ENCODE measurements at places on chromosomes 13 and 19.
A peak's percentile ranks its signal among the peaks of the same experiment; 100 is the strongest.

DNA sequence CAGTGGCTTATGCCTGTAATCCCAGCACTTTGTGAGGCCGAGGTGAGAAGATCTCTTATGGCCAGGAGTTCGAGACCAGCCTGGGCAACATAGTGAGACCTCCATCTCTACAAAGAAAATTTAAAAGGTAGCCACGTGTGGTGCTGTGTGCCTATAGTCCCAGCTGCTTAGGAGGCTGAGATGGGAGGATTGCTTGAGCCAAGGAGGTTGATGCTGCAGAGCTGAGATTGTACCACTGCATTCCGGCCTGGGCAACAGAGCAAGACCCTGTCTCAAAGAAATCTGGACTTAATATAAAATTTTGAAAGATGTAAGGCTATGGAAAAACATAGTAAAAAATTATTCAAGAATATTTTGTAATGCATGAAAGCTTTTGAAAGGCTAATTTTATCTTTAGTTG is 65.3 kb upstream of the RNF113B start:
- no peak for DNase-seq

DNA sequence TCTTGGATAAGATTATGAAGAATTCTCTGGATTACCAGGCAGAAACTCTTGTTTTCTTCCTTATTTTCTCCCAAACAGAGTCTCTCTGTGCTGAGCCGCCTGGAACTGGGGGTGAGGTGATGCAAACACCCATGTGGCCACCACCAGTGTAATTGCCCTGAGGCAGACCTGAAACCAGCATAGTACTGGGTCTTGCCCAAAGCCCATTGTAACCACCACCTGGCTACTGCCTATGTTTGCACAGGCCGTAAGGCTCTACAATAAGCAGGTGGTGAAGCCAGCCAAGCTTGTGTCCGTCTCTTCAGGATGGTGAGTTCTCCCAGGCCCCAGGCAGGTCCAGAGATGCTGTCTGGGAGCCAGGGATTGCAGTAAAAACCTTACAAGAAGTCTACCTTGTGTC is 18.9 kb upstream of the KBTBD7 start:
- no peak for DNase-seq

- DNase-seq: no peak
Observed at GRCh38 chr13:45225370-45225769, 24.5 kb upstream of the KCTD4 start.

DNA sequence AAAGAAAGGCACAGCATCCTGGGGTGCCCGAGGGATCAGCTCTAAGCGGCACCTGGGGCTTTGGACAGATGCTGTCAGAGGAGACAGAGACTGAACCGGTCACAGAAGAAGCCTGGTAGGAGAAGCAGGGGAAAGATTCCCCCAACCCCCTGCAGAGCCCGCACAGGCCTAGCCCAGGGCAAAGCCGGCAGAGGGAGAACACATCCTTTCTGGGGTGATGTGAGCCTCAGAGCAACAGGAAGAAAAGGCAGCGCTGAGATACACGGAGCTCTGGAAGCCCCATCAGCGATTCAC is 101.2 kb downstream of the CRYL1 start:
- DNase-seq: no peak

- DNase-seq: peak; percentile 57
Observed at GRCh38 chr19:7904074-7905020, 670 bp downstream of the MAP2K7 start.

GRCh38 chr13:101584331-101584730 is 131.9 kb downstream of the ITGBL1 start:
- DNase-seq: no peak

- DNase-seq: no peak
Observed at GRCh38 chr13:37212826-37213225, 107.4 kb upstream of the CSNK1A1L start.

- no peak for DNase-seq
Observed at GRCh38 chr13:48415516-48415915, 2.6 kb upstream of the LPAR6 start.

- DNase-seq: no peak
Observed at GRCh38 chr13:82224806-82225205, 1657.5 kb downstream of the SLITRK1 start.

DNA sequence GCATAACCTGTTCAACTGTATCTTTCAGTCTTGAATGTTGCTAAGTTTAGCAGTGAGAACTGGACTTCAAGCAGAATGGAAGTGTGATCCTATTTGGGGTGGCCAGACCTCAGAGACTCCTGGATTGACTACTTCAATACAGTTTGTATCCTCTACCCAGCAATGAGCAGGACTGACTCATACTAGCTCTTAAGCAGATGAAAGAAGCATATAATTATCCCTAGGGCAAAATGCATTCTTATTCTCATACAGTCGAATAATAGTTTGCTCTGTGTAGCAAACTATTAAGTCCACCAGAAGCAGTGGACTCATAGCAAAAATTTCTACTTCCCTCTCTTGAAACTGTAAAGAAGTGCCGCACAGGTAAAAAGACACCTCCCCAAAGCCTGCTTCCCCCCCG is 46.4 kb upstream of the FAM216B start:
- no peak for DNase-seq

- no peak for DNase-seq
Observed at GRCh38 chr19:13938301-13939064, at the start of gene PODNL1. PODNL1 (minus strand) TSS chr19:13938417; CDS start chr19:13938181, 236 bp downstream.

DNA sequence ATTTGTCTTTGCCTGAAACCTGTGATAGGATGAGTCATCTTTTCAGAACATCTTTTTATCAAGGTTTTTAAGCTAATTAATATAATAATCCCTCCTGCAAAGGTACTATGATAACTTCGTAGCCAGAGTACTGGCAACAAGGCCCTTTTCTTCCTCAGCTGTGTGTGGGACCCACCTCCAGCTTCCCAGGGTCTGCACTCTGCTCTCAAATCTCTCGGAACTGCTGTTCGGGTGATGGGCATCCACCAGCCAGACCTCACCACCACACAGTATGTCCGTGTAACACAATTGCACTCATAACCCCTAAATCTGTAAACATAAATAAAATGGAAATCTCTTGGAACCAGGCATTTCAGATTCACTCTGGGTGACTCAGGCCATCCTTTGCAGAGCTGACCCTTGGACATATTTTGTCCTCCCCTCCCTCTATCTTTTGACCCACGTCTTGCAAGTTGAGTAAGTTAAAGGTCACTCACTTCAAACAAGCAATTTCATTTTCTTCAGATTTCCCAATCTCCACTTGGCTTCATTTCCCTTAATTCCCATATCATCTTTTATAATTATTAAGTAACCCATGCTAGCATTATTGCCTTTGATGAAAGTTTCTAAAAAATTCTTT is 29.5 kb downstream of the COL4A1 start:
- DNase-seq: no peak

DNA sequence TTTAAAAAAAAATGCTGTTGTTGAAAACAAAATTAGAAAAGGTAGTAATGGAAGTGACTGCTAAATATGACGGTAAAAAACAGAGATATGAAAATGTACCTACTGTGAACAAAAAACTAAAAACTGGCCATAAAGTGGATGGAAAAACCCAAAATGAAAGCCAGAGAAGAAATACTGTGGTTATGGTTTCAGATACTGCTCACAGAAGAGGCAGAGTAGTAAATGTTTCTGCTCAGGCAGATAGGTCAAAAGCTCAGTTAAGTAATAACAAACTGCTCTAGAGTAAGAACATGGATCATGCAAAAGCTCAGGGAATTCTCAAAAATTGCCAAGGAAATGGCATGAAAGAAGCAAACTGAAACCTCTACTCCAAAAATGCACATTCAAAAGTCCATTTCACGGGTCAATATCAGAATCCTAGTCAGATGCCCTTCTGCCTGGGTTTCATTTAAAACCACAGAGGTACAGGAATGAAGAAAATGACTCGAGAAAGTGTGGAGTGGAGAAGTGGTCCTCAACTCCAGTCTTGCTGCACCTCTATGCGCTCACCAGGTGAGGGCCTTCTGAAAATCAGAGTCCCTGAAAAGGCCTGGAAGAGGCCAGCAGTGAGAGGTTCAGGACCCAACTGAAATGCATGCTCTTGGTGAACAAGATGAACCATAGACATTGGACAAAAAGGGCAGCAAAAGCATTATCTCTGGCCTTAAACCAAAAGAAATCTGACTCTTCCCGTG is 315.0 kb upstream of the SPRY2 start:
- no peak for DNase-seq

DNA sequence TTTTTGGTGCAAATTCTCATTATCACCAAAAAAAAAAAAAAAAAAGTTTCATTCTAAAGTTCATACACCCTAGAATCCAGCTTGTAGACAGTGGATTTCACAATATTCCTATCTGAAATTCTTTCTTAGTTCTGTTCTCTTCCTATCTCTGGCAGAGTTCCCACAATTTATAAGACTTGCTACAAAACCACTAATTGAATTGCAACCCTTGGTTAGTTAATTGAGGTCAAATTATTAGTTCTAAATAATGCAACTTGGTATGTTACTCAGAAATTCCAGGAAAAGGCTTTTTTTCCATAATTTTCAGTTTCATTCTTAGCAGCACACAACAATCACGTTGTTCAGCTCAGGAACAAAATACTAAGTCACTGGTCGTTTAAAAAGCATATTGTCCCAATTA is 58.5 kb downstream of the SPATA13 start:
- no peak for DNase-seq

GRCh38 chr13:98613591-98613990 is 36.7 kb upstream of the STK24 start:
- DNase-seq: no peak

GRCh38 chr13:49472186-49472585 is 23.6 kb upstream of the PHF11 start:
- DNase-seq: no peak

DNA sequence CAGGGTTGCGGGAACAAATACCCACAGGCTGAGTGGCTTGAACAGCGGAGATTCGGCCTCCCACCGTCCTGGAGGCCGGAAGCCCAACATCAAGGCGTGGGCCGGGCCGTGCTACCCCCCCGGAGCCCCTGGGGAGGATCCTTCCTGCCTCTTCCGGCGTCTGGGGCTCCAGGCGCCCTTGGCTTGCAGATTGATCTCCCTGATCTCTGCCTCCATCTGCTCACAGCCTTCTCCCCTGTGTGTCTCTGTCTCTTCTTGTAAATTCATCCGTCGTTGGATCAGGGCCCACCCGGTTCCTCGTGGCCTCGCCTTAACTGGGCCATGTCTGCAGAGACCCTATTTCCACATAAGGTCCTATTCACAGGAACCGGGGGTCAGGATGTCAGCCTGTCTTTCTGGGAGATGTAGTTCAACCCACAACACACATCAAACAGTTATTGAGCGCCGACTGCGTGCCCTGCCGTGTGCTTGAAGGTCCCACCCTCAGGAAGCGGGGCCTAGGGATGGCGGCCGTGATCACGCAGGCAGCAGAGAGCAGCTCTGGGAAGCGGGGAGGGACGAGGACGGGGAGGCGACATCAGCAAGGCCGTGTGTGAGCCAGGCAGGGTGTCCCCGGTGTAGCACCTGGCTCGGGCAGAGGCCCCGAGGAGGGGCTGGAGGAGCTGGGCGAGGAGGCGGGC is 21.3 kb downstream of the HCN2 start:
- peak; percentile 60 for DNase-seq

DNA sequence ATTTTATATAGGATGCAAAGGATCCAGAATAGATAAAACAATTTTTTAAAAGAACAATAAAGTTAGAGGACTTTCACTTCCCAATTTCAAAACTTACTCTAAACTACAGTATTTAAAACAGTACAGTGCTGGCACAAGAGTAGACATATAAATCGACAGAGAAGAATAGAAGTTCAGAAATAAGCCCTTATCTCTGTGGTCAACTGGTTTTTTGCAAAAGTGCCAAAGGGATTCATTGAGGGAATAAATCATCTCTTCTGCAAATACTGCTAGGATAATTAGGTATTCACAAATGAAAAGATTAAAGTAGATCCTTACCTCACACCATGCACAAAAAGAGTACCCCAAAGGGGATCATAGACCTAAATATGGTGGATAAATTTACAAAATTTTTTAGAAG is 431.0 kb upstream of the HTR2A start:
- DNase-seq: no peak

GRCh38 chr19:53192771-53193534 is at the start of gene ZNF665:
ZNF665 (minus strand) TSS chr19:53193358; CDS start chr19:53182898, 10,460 bp downstream.
- peak; percentile 23 for DNase-seq

- no peak for DNase-seq
Observed at GRCh38 chr13:70255406-70255991, 147.2 kb upstream of the KLHL1 start.

DNA sequence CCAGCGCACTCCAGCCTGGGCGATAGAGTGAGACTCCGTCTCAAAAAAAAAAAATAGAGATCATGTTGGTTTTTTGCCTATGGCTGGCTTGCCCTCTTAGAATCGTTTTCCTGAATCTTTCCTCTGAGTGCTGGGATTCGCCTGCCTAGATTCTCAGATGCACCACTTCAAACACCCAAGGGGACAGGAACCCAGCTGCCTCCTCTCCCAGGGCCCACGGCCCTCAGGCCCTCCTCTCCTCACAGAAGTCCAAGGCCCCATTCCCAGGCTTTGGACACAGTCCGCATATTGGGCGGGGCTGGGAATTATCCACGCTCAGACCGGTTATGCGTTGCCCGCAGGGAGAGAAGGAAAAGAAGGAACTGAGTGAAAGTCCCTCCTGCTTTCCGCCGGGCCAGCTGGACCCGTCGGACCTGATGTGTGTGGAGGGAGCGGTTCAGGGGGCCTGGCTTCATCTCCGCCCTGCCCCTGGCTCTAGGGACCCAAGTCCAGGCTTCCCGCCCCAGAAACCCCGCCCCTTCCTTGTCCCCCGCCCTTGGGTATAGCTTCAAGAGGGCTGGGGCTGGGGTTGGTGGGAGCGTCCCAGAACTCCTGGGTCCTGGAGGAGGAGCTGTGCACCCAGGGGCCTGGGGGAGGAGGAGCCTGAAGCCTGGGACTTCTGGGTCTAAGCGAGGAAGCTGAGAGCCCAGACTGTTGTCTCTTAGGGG is 5.8 kb downstream of the PPFIA3 start:
- DNase-seq: no peak

GRCh38 chr19:18340190-18340989 is at the start of gene PGPEP1:
PGPEP1 (plus strand) TSS chr19:18340598; CDS start chr19:18340682, 84 bp downstream.
- DNase-seq: peak; percentile 79

DNA sequence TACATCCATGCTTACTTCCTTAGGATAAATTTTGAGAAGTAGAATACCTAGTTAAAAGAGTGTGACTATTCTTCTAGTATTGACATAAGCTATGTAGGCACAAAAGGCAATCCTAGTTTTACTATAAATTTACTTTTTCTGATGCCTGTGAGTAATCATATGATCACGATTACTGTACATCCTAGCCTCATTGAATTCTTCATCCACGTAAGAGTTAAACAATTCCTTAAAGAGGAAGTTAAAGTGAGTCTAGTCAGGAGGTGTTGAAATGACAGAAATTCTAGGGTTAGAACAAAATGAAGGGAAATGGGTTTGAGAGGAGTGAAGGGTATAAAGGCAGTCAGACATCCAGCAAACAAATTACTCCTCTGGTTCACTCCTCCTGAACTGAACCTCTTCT is at the start of gene ACOD1:
TSS of gene ACOD1 (plus strand) at position 363 of the 400 bp plus-strand sequence. CDS start 48 bp downstream, outside the sequence.
- peak; percentile 28 for DNase-seq

- peak; percentile 85 for DNase-seq
Observed at GRCh38 chr19:17156947-17157302, 58.2 kb upstream of the USE1 start.

- no peak for DNase-seq
Observed at GRCh38 chr13:99414048-99414995, 87.0 kb upstream of the TM9SF2 start.

DNA sequence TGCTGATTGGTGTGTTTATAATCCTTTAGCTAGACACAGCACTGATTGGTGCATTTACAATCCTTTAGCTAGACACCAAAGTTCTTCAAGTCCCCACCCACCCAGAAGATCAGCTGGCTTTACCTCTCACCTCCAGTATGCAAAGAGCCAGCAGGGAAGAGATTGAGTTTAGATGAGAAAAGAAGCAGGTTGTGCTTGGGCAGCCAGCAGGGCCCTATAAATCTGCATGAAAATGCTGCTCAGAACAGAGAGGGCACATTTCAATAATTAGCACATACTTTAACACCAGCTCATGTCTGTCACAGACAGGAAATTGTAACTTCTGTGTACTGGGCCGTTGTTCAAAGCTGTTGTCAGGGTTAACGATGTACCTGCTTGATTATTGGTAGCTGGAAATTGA is 1204.3 kb downstream of the UQCRFS1 start:
- DNase-seq: no peak
